ENCODE measurements at places on chromosomes 4 and X.

DNA sequence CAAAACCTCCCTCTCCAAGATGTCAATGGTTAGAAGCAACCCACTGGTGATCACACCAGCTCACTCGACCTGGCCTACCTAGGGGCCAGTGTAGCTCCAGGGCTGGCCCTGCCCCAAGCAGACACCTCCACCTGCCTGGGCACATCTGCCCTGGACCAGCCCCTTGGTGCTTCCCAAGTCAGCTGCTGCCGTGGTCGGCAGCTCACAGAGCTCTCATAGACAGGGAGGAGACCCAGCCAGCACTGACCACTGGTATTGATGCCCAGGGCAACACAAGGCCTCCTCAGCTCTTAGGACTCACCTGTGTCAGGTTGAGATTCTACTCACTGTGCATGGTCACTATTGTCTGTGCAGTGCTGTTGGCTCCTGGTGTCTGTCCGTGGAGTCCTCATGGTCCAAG is 51.7 kb downstream of the SEPSECS start:
- no peak for DNase-seq

DNA sequence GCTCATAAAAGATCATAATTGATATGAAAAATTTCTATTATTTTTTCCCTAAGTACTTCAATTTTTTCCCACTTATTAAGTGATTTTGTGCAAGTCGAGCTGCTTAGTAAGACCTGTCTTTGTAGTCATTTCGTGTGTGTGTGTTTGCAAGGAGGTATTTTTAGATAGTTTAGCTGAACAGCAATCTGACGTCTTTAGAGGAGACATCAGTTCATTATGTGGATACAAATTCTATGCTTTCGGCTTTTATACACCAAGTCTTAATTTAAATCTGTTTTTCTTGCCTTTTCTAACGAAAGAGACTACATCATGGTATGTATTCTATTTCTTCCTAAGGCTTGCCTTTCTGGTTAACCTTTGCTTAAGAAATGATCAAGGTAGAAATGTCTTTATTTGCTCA is 179.4 kb downstream of the RAPGEF2 start:
- peak; percentile 48 for DNase-seq

GRCh38 chrX:12953420-12953819 is 21.5 kb upstream of the TMSB4X start:
- DNase-seq, result no peak

- DNase-seq, result no peak
These were observed 75.4 kb downstream of the AR start for GRCh38 chrX:67619253-67619652.

- no peak for DNase-seq
These were observed 143.6 kb downstream of the APBB2 start for GRCh38 chr4:41070516-41071281.

DNA sequence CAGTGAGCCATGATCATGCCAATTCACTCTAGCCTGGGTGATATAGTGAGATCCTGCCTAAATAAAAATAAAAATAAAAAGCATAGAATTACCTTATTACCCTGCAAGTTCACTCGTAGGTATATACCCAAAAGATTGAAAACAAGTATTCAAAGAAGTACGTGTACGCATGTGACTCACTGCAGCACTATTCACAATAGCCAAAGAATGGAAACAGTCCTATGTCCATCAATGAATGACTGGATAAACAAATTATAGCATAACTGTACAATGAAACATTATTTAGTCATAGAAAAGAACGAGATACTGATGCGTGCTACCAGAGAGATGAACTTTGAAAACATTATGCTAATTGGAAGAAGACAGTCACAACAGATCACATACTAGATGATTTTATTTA is 204.6 kb upstream of the DIAPH2 start:
- no peak for DNase-seq

- DNase-seq, result no peak
These were observed 582.4 kb upstream of the FAM241A start for GRCh38 chr4:111562826-111563225.

All from cerebellar cortex (tissue), 1 donor.